ENCODE measurements at places on chromosomes 12 and 14.

DNA sequence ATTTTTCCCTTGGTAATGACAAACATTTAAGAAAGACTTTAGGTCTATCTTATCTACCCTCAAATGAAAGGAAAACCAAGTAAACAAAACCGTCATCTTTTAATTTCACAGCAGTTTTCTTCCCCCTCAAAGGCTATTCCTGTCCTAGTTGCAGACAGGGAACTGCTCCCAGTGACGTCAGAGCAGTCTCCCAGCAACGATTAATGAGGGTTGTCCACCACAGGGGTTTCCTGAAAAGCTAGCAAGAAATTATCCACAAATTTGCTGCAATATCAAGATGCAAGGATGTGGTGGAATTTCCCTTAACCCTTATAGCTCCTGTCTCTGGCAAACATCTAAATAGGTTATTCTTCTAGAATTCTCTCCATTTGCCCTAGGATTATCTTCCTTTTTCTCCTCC is 89.1 kb upstream of the STAC3 start:
- peak; percentile 41 for DNase-seq

DNA sequence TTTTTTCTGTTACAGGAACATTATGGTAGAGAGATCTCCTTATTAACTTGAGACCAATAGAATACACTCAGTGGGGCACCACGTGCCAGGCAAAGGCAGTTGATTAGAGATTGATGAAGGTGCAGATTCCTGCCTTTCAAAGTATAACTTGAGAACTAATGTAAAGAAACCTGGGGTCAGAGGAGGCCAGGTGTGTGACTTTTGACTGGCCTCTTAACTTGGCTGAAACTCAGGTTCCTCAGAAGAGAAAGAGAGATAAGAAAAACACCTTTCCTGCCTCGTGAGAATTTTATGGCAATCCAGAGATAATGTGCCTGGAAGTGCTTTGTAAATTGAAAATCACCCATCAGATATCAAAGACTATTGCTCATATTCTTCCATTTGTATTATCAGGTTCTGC is 110.7 kb upstream of the GZMB start:
- no peak for DNase-seq

DNA sequence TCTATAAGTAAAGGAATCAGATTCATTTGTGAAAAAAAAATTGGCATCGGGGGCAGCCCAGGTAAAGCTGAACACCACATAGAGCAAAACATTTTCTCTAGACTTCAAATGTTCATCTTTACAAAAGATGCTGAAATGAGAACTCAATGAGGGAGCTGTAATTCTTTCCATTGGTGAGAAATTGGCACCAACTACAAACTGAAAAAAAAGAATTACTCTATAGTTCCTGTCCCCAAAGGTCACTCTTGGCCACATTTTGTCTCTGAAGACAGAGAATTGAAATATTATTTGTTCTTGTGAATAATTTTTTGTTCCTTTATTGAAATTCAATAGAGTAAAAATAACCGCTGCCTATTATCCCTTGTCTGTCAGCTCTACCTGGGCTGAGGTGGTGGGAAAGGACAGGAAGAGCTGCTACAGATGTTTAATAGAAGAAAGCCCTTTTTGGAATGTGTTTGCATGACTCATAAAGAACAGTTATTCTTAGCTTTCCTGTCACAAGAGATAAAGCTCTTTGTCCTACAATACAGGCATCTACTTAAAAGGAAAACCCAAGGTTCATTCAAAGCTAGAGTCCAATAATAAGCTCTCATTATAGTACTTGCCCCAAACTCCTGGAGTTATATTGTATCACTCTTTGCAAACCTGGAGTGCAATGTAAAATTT is 380.1 kb upstream of the KITLG start:
- DNase-seq, result no peak

GRCh38 chr12:15629761-15630160 is 159.4 kb downstream of the EPS8 start:
- no peak for DNase-seq

GRCh38 chr14:99774556-99775307 is 18.5 kb upstream of the EML1 start:
- peak; percentile 70 for DNase-seq

DNA sequence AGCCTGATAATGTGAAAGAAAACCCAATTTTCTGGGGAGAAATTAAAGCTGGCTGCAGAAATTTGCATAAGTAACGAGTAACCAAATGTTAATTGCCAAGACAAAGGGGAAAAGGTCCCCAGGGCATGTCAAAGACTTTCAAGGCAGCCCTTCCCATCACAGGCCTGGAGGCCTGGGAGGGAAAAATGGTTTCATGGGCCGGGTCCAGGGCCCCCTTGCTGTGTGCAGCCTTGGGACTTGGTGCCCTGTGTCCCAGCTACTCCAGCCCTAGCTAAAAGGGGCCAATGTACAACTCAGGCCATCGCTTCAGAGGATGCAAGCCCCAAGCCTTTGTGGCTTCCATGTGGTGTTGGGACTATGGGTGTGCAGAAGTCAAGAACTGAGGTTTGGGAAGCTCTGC is 96.5 kb downstream of the PPP1R12A start:
- no peak for DNase-seq

- no peak for DNase-seq
Observed at GRCh38 chr14:30985796-30986195, 39.7 kb upstream of the AP4S1 start.

DNA sequence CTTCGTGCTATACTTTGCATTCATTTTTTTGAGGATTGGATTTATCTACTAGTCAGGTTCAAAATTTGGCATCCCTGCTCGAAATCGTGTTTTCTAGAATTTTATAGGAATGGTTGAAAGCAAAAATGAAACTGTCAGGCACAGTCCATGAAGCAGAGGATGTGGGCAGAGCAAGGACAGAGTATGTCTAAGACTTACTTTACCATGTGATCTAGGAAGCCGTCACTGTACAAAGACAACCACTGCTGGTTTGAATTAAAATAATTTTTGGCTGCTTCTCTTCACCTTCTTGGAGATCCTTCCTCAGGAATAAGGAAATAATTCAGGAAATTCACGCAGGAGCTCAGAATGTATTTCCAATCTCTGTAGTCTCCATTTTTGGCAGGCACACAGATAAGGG is 31.6 kb upstream of the SGPP1 start:
- DNase-seq, result no peak

DNA sequence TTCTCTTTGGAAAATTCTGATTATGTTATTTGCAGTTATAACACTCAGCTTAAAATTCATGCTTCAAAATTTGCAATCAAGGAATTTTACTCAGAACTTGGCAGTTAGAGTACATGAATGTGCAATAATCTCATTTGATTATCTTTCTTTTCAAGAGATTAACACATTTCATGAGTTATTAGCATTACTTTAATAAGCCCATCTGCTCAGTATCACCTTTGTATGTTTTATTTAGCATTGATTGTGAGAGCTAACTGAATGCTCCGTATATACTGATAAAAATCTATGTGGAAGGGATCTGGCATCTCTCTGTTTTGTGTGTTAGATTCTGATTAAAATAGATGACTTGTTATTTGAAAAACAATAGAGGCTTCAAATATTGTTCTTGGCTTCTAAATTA is 55.6 kb upstream of the CPNE8 start:
- no peak for DNase-seq

GRCh38 chr14:91350813-91351511 is 66.7 kb downstream of the CCDC88C start:
- DNase-seq, result no peak

DNA sequence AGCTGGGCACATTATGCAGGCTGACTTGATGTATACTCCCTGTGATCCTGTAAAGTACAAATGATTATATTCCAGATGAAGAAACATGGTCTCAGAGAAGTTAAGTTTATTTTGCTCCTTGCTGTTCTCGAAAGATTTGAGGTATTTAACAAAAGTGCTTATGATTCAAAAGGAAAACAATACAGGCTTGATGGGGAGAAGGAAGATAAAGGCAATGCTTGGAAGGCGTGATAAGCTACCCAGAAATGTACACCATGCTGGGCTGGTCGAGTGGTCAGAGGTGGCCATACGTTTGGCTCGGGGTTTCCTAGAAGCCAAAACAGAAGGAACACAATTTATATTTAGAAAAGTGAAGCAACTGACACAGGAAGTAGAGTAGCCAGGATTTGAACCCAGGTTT is 201.0 kb downstream of the KTN1 start:
- no peak for DNase-seq

GRCh38 chr14:87892763-87893162 is 100.2 kb downstream of the GALC start:
- DNase-seq, result no peak

GRCh38 chr14:38646391-38646790 is 390.5 kb upstream of the CLEC14A start:
- no peak for DNase-seq

GRCh38 chr12:99549196-99549595 is 98.4 kb upstream of the GARIN6 start:
- DNase-seq, result no peak

Measured in occipital lobe (tissue), 3 donors.